ENCODE measurements at places on chromosomes 1 and 21.

DNA sequence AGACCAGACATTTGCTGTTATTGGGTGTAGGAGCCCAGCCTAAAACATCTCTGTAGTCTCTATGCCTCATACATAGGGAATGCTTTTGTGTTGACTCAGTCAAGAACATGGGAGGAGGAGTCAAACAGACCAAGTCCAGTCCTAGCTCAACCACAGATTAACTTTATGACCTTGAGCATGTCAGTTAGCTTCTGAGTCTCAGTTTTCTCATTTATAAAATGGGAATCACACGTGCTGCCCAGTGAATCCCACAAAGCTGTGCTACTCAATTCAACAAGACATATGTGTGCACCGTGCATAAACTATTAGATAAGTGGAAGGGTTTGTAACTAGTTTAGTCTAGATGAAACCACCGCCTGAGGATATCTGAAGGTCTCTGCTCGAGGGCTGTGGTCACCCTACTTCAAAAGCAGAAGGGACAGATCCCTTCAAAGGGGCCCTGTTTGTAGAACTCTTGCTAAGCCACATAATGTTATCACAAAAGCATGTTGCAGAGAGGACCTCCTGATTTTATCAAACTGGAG, 109.5 kb upstream of the NFIA start:
- DNase-seq, result no peak

DNA sequence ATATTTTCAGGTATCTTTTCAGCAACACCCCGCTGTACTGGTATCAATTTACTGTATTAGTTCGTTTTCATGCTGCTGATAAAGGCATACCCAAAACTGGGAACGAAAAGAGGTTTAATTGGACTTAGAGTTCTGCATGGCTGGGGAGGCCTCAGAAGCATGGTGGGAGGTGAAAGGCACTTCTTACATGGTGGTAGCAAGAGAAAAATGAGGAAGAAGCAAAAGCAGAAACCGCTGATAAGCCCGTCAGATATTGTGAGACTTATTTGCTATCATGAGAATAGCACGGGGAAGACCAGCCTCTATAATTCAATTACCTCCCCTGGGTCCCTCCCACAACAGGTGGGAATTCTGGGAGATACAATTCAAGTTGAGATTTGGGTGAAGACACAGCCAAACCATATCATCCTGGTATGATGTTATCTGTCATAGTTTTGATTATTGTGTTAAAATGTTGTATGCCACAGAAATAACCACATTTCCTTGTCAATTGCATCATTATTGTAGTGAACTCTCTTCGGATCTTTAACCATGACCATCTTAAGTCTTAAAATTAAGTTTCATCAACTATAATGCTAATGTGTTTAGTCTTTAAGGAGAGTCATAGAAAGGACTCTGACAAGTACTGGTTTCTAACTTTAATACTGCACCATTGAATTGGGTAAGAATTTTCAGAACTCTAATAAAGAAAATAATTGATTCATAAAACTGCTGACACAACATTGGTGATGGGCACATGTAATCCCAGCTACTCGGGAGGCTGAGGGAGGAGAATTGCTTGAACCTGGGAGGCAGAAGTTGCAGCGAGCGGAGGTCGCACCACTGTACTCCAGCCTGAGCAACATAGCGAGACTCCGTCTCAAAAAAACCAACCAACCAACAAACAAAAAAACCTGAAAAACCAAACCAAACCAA, 58.2 kb downstream of the TBX19 start:
- no peak for DNase-seq

GRCh38 chr1:2555634-2556276, 416 bp upstream of the TNFRSF14 start:
- peak; percentile 63 for DNase-seq

DNA sequence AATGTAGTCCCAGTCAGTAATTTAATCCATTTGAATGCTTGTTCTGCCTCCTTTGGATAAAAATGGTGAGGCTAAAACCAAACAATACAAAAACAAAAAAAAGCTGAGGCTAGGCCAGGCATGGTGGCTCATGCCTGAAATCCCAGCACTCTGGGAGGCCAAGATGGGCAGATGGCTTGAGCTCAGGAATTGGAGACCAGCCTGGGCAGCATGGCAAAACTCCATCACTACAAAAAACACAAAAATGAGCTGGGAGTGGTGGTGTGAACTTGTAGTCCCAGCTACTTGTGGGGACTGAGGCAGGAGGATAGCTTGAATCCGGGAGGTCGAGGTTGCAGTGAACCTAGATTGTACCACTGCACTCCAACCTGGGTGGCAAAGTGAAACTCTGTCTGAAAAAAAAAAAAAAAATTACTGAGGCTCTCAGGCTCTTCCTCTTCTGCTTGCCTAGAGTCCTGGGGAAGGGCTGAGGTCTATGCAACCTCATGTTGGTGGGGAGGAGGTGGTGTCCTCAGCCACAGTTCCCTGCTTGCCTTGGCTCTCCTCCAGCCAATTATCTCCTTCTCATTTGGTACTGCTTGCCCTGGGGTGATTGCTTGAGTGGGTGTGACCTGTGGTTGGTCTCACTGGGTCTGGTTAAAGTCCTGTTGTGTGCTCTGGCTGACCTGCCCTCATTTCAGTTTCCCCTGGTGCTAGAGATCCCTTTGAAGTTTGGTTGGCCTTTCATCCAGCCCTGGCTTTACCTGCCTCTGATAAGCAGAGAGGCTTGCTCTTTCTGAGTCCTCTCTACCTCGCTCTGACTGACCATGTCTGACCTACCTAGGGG, 20.9 kb downstream of the S1PR1 start:
- DNase-seq, result no peak

GRCh38 chr1:167373986-167374385, 144.3 kb downstream of the CD247 start:
- no peak for DNase-seq

DNA sequence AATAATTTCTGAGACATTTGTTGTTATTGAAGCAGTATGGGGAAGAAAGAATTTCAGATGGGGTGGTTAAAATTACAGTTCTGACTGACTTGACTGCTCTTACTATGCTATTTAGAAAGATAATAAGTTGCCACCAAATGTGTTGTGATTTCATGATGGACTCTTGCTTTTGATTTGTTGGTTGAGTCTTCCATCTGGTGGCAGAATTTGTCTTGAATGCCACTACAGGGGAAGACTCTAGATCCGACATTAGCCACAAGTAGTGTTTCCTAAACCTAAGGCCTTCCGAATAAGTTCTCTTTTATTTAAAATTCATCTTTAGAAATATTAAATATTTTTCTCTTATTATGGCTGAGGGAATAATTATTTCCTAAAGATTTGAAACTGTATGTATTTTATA, 190.9 kb upstream of the ADGRL4 start:
- DNase-seq, result no peak

Measured in activated T-cell treated with anti-CD3 and anti-CD28 coated beads, Interleukin-2, amount 50 U/mL, for 1 hour (primary cell).